Lung (tissue), 17 donors: ENCODE measurements at places on chromosomes 13 and 19. TPM values are rescaled to one million over a fixed set of nuclear protein-coding genes. Genes with fewer than 3 reads are reported as not detected.

GRCh38 chr19:13299838-13300237, 149.6 kb downstream of the IER2 start:
- H3K36me3 ChIP-seq: no peaks in the 10 kb centered on the region
- H3K4me3 ChIP-seq: no peak overlapping the region
- DNase-seq: no peak

GRCh38 chr13:103324641-103325040, 258.4 kb upstream of the SLC10A2 start:
- no peak for DNase-seq
- H3K4me1 ChIP-seq: no peaks in the 10 kb centered on the region
- no peaks in the 10 kb centered on the region for H3K27me3 ChIP-seq
- H3K36me3 ChIP-seq: no peaks in the 10 kb centered on the region

DNA sequence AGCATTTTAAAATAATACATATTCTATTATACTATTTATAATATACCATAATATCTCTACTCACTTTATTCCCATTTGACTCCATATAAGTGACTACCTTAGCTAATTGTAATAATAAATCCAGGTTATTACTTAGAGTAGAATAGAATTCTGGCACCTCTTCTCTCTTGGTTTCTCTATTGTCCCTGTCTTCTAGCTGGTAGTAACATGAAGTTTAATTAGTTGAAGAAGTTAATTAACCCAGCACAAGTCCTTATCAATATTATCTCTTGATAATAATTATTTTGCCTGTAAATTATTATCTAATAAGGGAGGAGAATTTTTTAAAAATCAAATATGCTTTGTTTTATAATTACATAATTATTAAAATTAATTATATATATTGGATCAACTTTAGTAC, 1571.2 kb upstream of the PRR20A start:
- H3K27ac ChIP-seq: no peak overlapping the region
- no peak for DNase-seq
- H3K36me3 ChIP-seq: no peaks in the 10 kb centered on the region
- H3K4me1 ChIP-seq: no peaks in the 10 kb centered on the region

DNA sequence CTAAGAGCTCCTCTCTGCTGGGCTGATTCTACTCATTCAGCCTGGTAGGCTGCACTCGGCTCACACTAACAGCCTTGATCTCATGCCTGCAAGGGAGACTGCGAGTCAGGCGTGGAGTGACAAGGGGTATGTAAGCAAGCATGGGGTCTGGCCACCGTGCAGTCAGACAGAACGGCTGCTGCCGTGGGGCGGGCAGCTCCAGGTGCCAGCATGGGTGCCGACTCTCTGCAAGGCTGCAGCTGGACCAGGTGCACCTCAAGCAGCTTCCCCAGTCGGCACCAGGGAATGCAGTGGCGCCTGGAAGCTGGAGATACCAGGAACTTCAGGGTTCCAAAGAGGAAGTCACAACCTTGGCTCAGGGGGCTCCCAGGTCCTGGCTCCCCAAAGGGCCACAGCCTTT, 892.3 kb downstream of the OLFM4 start:
- DNase-seq: no peak
- H3K36me3 ChIP-seq: no peaks in the 10 kb centered on the region
- H3K4me1 ChIP-seq: no peaks in the 10 kb centered on the region
- no peak overlapping the region for H3K27ac ChIP-seq

Gene LIM2
- not detected for total RNA-seq

Gene CEACAM19
- 2.3 TPM for total RNA-seq

Gene ANGPTL4
- 14.8 TPM for total RNA-seq

DNA sequence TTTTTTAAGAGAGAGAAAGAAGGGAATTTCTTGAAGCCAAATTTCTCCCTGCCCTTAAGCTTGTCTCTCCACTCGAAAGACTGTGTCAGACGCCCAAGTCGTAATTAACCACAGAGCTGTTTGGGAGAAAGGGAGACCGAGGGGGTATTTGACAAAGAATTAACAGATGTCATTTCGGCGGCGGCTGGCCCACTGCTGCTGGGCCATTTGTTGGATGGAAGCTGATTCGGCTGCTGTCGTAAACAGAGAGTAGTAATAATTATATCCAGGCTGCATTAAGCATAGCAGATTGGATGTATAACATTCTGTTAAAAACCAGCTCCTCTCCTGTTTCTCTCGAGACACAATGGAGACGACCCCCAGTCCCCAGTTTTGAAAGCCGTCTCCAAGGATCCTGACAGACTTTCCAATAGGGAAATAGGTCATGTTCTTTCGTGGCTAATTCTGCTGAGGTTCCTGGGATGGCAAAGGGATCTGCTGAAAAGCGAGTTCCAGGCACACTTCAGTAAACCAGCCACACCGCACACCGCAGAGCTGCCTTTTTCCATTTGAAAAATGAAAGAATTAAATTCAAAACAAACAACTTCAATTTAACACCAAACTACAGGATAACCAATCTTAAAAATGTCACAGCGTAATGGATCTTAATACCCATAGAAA, 71.5 kb downstream of the KCTD15 start:
- no peaks in the 10 kb centered on the region for H3K36me3 ChIP-seq
- DNase-seq: peak; percentile 53
- no peak overlapping the region for H3K27ac ChIP-seq
- peaks cover 3% of the 10 kb centered on the region for H3K4me1 ChIP-seq
- H3K4me3 ChIP-seq: no peak overlapping the region
- peaks cover 3% of the 10 kb centered on the region for H3K27me3 ChIP-seq

DNA sequence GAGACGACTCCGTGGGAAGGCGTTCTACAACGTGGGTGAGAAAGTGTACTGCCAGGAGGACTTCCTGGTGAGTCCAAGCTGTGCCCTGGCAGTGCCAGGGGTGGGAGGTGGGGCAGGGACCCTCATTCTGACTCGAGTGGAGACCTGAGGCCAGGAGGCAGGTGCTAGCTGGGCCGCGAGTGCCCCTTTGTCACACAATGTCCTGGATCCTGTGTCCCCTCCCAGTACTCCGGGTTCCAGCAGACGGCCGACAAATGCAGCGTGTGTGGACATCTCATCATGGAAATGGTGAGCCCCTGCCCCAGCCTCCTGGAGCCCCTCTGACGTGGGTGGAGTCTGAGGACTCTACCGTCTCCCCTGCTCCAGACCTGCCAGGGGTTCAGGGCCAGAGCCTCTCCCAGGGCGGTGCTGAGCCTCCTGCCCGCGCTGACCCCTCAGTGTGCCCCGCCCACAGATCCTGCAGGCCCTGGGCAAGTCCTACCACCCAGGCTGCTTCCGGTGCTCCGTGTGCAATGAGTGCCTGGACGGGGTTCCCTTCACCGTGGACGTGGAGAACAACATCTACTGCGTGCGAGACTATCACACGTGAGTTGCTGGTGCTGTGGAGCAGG, 11.6 kb downstream of the WTIP start:
- H3K4me1 ChIP-seq: no peaks in the 10 kb centered on the region
- DNase-seq: no peak
- peaks cover 30% of the 10 kb centered on the region for H3K36me3 ChIP-seq
